ENCODE measurements at places on chromosomes 12 and 14.

DNA sequence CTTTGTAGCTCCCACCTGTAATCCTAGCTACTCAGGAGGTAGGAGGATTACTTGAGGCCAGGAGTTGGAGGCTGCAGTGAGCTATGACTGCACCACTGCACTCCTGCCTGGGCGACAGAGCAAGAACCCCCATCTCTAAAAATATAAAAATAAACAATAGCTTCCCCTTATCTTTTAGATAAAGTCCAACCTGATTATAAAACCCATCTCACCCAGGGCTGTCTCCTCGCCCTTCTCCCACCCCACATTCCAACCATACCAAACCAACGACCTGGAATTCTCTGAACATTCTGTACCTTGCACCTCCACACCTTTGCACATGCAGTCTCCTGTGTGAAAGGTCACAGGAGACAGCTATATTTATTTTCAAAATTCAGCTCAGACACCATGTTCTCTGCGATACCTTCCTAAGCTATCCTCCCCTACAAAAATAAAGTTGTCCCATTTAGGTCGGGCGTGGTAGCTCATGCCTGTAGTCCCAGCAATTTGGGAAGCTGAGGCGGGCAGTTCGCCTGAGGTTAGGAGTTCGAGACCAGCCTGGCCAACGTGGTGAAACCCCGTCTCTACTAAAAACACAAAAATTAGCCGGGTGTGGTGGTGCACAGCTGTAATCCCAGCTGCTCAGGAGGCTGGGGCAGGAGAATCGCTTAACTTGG is 7.7 kb downstream of the SLC7A7 start:
- no peak overlapping the region for H3K4me3 ChIP-seq
- H3K36me3 ChIP-seq = peaks cover 2% of the 10 kb centered on the region

DNA sequence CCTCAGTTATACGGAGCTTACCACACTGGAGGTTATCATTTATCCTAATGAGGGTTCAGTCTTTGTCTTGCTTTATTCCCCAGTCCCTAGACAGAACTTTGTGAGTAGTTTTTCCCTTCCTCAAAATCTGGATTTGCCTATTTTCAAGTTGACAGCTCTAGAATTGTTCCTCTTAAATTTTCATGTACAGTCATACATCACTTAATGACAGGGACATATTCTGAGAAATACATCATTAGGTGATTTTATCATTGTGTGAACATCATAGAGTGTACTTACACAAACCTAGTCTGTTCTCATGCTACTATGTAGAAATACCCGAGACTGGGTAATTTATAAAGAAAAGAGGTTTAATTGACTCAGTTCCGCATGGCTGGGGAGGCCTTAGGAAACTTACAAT is 3.1 kb downstream of the PRKAB1 start:
- H3K27ac ChIP-seq = no peak overlapping the region
- peaks cover 45% of the 10 kb centered on the region for H3K36me3 ChIP-seq
- DNase-seq = no peak
- H3K27me3 ChIP-seq = no peaks in the 10 kb centered on the region
- peaks cover 5% of the 10 kb centered on the region for H3K4me1 ChIP-seq

DNA sequence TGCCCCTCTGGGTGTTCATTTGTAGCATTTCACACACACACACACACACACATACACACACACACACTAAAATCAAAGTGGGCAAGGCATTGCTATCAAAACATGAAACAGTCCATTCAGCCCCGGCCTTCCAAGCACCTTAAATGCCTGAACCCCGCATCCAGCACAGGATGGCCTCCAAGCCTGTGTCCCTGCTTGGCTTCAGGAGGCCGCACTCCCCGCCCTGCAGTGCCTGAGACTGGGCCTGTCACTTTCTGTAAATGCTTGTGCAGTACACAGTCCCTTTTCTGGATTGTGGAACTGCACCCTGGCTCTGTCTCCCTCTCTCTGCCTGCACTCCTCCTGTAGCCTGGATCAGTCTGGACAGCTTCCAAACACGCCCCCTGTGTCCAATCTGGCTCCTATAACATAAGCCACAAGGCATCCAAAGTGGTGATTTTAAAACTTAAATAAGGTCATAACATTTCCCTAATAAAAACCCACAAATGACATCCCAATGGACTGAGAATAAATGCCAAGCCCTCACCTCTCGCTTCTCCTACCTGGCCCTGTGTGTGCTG is 972.2 kb upstream of the TMEM132C start:
- no peaks in the 10 kb centered on the region for H3K36me3 ChIP-seq
- no peaks in the 10 kb centered on the region for H3K27me3 ChIP-seq
- H3K27ac ChIP-seq = no peak overlapping the region
- no peaks in the 10 kb centered on the region for H3K4me1 ChIP-seq
- H3K4me3 ChIP-seq = no peak overlapping the region

GRCh38 chr12:61846765-61847164 is 413.4 kb upstream of the USP15 start:
- no peaks in the 10 kb centered on the region for H3K27me3 ChIP-seq
- H3K4me3 ChIP-seq = no peak overlapping the region
- no peak overlapping the region for H3K27ac ChIP-seq
- no peaks in the 10 kb centered on the region for H3K36me3 ChIP-seq
- no peaks in the 10 kb centered on the region for H3K4me1 ChIP-seq
